Stimulated activated CD8-positive, alpha-beta memory T cell treated with anti-CD3 and anti-CD28 coated beads, Interleukin-7, amount 100 ng/mL, for 1 hour (primary cell): ENCODE measurements at places on chromosomes 13 and 19.

- DNase-seq, result no peak
These were observed 46.7 kb downstream of the ZNF729 start for GRCh38 chr19:22332924-22333323.

- DNase-seq, result no peak
These were observed 22.2 kb upstream of the ZNF100 start for GRCh38 chr19:21789466-21790085.

GRCh38 chr19:48480183-48480557 lies 11.0 kb downstream of the CYTH2 start:
- no peak for DNase-seq

- no peak for DNase-seq
These were observed 16.2 kb upstream of the MED4 start for GRCh38 chr13:48110931-48111721.

- peak; percentile 38 for DNase-seq
These were observed 3.4 kb upstream of the PRAM1 start for GRCh38 chr19:8505680-8506401.

DNA sequence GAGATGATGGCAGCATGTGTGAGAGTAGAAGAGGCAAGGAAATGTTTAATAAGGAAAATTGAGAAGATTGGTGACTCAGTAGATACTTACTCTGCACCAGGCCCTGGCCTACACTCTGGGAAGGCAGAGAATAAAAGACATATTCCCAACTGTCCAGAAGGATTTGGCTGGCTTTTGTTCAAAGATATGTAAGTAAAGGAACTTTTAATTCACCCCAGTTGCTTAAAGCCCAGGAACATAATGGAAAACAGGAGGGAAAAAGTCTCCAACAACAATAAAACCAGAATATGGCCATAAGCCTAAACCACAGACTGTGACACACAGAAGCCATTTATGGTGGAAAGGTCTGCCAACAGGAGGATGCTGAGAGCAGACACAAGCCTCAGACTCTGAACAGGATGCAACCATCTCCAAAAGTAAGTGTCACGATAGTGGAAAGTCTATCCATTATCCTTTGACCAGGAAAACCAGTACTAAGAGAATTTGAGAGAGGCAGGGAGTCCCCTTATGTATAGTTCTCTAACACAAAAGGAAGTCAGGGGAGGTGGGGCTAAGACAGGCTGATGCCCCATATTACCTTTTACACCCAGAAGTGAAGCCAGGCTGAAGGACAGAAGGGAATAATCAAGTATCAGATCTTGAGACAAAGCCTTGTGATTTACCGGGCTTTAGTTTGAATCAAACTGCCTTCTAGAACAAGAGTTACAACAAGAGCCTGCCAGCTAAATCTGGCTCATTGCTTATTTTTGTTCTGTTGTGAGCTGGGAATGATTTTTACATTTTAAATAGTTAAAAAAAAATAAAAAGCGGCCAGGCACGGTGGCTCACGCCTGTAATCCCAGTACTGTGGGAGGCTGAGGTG lies 169.5 kb upstream of the STARD13 start:
- no peak for DNase-seq

- no peak for DNase-seq
These were observed 6.8 kb upstream of the ANKRD10 start for GRCh38 chr13:110921695-110922094.

DNA sequence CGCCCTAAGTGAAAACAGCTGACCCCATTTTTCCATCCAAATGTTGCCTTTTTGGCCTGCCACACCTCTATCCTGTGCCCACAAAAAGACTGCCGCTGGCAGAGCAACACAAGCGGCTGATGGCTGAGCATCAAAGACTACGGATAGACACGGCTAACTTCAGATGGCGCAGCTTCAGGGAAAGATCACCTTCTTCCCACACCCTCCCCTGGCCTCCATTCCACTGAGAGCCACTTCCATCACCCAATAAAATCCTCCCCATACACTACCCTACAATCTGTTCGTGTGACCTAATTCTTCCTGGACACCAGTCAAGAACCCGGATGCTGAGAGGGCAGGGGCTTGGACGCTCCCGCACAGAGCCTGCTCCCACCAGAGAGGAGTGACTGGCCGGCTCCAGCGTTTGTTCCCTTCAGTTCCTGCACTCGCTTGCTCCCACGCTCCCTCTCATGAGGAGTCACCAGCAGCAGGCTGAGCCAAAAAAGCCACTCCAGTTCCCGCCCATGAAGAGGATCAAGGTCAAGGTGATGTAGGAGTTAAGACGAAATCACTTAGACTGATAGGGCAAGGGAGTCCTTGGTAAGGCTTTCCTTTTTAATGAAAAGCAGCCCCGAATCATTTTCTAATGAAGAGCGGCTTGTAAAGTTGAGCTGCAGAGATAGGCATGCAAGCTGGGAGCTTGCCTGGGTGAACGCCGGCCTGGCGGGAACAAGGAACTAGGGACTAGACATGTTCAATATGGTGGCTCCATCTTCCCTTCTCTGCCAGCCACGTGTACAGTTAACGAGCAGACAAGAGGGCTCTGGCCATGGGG lies 35.7 kb downstream of the TSKS start:
- no peak for DNase-seq

- no peak for DNase-seq
These were observed 3.5 kb downstream of the C19orf67 start for GRCh38 chr19:14081797-14082674.

DNA sequence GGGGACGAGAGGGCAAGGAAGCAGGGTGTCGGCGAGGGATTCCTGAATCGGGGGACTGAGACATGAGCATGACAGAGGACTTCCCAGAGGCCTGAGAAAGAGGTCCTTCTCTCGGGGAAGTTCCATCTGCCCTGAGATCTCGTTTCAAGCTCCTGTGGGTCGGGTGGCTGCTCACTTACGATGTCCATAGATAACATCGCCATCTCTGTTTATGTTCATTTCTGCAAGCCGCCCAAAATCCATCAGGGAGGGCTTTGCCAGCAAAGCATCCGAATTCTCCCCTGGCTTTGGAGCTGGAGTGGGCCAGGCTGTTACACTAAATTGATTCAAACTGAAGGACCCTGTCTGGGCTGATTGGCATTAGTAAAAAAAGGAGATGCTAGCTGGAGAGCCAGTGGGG lies 5.9 kb downstream of the DMKN start:
- no peak for DNase-seq

- DNase-seq, result no peak
These were observed 13.2 kb downstream of the PAF1 start for GRCh38 chr19:39377373-39378362.

- no peak for DNase-seq
These were observed 123.6 kb upstream of the MAB21L1 start for GRCh38 chr13:35600137-35600536.

GRCh38 chr19:55519451-55520311 lies 17.3 kb downstream of the SBK2 start:
- DNase-seq, result no peak

DNA sequence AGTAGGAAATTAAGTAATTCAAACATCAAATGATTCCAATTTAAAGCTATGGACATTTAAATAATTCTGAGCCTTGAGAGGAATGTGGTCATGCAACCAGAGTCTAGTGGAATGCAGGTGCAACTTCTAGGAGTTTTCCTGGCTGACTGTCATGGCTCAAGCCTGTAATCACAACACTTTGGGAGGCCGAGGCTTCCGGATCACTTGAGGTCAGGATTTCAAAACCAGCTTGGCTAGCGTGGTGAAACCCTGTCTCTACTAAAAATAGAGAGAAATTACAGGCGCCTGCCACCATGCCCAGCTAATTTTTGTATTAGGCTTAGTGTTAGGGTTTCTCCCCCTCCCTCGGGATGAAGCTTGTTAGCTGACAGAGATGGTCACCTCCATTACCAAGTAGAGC lies 6.4 kb downstream of the ZNF808 start:
- no peak for DNase-seq

- peak; percentile 55 for DNase-seq
These were observed at the start of gene CERS4 for GRCh38 chr19:8208922-8209461. Gene CERS4, plus strand, starts transcription at chr19:8209370. Its CDS starts 41,707 bp downstream, at chr19:8251077.

DNA sequence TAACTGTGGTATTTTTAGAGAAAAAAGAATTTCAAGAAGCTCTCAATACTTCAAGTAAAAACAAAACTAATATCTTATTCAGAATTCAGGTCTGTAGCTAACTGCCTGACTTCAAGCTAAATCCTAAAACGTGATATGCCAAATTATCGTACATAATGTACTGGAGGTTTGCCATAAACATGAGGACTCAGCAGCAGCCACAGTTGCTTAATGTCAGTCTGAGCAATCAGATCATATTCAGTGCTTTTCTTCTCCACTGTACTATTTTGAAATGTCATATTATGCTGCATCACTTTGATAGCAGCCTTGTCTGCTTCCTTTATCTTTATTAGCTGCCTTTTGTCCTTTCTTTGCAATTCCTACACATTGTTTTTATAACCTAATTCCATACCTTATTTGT lies 265.1 kb upstream of the EDNRB start:
- DNase-seq, result no peak

DNA sequence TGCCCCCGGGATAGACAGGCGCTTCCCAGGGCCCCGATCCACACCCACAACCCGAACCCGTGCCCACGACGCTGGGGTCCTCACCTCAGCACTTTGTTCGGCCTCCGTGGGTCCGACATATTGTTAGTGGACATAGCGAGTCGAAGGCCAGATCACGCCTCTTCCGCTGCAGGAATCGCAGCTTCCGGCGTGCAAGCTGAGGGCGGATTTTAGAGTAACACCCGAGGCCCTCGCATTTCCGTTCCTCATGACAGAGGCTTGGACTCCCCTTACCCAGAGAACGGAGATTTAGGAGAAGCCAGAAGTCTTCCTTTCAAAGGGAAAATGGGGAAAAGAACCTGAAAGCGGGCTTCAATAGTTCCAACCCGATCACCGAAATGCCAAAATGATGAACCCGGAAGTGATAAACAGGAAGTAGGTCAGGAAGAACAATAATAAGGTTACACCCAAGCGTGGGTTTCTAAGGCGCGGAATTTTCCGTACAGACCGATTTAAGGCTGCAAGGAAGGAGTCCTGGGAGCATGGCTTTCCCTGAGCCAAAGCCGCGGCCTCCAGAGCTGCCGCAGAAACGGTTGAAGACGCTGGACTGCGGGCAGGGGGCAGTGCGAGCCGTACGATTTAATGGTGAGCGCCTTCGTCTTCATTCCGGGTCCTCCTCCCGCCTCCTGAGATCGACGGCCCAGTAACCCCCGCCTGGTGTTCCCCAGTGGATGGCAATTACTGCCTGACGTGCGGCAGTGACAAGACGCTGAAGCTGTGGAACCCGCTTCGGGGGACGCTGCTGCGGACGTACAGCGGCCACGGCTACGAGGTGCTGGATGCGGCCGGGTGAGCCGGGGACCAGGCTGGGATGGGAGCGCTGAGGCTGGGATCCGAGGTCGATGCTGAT lies 2.9 kb downstream of the WDR83 start:
- peak; percentile 60 for DNase-seq

DNA sequence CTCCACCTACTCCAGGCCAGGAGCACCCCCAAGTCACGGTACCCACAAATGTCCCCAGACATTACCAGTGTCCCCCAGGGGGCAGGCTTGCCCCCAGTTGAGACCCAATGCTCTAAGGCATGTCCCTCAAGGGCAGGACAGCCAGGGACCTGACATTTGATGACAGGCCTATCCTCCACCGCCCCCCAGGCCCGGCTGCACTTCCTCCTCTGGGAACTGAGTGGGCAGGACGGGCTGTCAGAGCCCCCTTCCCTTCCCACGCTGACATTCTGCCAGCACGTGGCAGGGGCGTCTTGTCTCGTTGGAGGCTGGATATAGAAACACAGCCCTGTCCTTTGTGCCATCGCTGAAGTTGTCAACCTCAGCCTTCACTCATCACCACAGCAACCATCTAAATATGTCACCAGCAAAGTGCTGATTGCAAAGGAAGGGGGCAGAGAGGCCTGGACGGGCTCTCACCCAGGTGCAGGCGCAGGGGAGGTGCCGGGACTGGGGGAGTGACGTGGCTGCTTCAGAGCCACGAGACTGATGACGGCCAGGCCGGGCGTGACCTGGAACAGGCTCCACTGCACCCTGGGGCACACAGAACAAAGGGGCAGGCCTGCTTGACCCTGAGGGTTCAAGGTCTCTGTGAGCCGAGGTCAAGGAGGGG lies 38.4 kb downstream of the GNG7 start:
- no peak for DNase-seq

- no peak for DNase-seq
These were observed 19.2 kb downstream of the GPX4 start for GRCh38 chr19:1122972-1123363.

GRCh38 chr19:34189917-34190425 lies 17.7 kb downstream of the LSM14A start:
- no peak for DNase-seq

DNA sequence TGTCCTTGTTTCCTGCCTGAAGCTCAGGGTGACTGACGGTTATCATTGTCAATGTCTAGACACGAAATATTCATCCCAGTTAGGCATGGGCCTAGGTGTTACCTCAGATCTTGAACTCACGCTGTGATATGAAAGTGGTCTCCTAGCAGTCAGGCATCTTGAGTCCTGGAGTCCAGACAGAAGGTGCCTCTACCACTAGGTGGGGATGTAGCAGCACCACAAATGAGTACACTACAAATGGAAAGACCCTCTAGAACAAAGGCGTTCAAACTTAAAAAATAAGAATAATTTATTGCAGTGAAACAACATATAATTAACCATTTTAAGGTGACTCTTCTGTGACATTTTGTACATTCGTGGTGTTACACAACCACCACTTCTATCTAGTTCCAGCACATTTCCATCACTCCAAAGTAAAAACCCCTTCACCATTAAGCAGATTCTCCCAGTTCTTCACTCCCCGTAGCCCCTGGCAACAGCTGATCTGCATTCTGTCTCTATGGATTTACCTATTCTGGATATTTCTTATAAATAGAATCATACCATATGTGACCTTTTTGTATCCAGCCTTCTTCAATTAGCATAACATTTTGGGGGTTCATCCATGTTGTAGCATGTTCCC lies 11.9 kb upstream of the FRY start:
- DNase-seq, result no peak

DNA sequence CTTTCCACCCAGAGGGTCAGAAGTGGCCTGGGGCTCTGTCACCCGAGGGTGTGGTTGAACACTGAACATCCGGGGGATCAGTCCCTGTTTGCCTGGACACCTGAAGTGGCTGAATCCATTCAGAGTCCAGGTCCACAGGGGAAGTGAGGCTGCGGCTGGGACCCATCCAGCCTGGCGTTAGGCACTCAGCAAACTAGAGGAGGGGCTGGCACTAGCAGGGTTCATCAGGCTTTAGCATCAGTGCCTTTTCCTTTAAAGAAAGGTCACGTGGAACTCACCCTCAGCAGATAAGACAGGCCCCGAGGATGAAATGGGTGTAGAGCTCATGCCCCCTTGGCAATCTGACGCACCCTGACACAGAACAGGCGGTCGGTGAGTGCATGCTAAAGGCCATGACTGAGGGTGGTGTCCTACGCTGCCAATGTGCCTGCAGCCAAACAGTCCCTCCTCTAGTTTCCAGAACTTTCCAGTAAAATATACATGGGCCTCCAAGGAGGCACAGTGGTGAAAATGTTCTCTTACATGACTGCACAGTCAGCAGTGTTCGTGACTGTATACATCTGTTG lies 72.4 kb upstream of the ARHGEF7 start:
- no peak for DNase-seq
